Left lobe of liver (tissue), 2 donors: ENCODE measurements at places on chromosomes 16 and 17.

GRCh38 chr16:77589071-77589765 lies 133.1 kb upstream of the NUDT7 start:
- DNase-seq = no peak

DNA sequence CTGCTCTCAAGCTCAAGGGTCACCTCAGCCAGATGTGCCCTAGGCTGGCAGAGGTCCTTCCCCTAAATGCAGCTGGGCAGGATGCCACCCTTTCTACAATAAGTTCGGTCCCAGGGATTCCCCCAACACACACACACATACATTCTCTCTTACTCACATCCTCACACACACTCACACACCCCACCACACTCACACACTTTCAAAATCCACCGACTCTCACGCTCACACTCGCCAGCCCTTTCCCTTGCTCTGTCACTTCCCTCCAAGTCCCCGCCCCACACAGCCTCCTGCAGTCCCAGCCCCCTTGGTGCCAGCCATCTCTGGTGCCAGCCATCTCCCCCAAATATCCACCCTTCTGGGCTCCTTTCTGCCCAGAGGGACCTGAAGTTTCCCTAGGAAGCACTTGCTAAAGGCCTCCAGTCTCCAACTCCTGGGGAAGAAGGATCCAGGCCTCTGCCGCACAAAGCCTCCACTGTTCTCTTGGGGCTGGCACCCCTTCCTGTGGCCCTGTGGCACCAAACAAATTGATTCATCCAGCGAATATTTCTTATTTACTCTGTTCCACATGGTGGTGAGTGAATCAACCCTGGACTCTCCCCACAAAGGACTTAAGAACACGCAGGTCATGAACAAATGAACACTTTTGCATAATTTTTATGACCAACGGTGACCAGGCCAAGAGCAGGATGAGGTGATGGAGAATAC lies 3.8 kb upstream of the USP36 start:
- DNase-seq = no peak

DNA sequence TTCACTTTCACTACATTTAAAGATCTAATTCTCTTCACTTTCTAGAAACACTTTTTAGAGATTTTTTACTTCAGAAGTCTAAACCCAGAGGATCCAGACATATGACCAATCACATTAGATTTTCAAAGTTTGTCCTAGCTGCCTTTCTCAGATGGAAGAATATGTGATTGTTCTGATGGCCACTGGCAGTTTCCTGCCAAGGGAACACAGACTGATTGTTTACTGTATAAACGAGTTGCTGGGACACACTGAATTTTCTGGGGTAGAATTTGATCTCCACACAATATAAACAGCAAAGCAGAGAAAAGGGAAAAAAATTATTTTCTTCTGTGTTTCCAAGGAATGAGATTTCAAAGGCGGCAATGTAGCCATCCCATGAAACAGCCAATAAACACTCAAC lies 480.0 kb downstream of the TOX3 start:
- no peak for DNase-seq

DNA sequence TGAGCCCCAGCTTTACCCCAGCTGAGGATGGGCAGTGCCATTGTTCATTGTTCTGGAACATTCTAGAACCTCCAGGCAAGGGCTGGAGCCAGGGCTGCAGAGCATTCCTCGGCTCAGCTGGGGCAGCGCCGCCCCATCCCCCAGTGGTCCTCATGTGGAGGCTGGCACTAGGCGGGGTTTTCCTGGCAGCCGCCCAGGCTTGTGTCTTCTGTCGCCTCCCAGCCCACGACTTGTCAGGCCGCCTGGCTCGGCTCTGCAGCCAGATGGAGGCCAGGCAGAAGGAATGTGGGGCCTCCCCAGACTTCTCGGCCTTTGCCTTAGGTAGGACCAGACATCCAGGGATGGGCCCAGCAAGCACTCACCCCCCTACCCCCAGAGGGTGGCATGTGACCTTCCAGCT lies at the start of gene TMEM95:
TSS of gene TMEM95 (plus strand) at position 104 of the 400 bp plus-strand sequence. CDS start at position 153, 49 bp downstream.
- DNase-seq = peak; percentile 49

DNA sequence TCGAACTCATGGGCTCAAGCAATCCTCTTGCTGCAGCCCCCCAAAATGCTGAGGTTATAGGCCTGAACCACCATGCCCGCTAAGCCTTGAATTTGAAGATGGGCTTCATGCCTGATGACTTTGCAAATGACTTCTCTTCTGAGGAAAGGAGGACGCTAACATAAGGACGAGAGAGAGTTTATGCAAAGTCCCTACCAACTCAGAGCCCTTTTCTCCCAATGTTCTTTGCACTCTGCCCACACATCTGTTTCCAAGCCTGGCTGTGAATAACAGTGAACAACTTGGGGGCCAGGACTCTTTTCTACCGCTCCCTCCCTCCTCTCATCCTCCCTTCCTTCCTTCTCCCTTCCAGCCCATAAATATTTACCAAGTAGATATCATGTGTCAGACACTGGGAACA lies 8.5 kb upstream of the NPIPB2 start:
- DNase-seq = no peak

DNA sequence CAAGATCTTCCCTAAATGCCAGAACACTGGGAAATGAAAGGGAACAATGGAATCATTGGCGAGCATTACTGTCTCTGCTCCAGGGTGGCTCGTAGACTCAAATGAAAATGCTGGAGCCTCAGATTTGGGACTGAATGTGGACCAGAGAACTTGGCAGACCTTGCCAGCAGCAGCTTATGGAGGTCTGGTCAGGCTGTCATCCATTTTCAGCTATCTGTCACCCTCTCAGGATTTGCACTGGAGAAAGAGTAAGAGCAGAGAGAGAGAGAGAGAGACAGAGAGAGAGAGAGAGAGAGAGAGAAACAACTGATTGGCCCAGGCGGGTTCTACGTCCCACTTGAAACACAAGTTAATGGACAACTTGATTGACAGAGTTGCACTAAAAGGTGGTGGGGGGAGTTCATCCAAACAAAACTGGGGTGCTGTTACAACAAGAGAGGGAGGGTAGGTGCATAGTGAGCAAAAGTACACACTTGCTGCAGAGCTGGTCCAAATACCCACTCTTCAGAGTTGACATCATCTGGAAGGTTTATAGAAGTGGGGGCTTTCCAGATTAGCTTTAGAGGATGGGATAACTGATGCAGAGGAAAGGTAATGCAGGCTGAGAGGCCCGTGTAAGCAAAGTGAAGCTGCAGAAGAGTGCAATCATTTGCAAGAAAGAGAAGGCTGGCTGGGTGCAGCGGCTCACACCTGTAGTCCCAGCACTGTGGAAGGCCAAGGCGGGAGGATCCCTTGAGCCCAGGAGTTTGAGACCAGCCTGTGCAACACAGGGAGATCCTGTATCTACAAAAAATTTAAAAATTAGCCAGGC lies 16.5 kb upstream of the NSMCE1 start:
- DNase-seq = peak; percentile 40

- no peak for DNase-seq
Measured at GRCh38 chr16:9854675-9855074, 327.6 kb downstream of the GRIN2A start.

GRCh38 chr17:66676421-66676820 lies 158.5 kb upstream of the CACNG5 start:
- no peak for DNase-seq

GRCh38 chr16:116015-116414 lies 22.5 kb downstream of the NPRL3 start:
- no peak for DNase-seq

DNA sequence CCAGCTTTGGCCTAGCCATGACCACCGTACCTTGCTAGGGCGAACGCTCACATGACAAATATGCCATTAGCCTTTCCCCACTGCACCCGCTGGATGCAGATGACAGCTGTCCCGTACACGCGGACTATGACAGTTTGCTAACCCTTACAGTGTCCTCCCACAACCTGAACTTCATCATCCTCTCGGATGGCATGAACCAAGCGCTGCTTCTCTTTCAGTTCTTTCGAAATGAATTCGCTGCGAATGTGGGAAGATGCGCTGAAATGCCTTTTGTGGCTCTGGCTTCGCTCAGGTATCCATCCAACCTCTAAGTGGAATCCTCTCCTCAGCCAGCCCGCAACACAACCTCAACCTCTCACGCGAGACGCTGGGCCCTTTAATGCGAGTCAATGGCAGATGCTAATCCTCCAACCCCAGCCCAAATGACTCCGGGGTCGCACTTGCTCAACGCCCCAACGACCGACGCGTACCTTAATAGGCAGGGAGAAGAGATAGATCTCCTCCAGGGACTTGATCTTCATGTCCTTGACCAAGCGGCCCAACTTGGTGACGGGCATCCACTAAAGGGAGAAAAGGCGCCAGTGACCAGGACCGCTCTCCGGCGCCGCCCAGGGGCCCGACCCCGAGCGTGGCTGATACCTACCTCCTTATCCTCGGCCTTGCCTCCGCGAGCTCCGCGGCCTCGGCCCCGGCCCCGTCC lies 670 bp downstream of the RPS2 start:
- DNase-seq = no peak

DNA sequence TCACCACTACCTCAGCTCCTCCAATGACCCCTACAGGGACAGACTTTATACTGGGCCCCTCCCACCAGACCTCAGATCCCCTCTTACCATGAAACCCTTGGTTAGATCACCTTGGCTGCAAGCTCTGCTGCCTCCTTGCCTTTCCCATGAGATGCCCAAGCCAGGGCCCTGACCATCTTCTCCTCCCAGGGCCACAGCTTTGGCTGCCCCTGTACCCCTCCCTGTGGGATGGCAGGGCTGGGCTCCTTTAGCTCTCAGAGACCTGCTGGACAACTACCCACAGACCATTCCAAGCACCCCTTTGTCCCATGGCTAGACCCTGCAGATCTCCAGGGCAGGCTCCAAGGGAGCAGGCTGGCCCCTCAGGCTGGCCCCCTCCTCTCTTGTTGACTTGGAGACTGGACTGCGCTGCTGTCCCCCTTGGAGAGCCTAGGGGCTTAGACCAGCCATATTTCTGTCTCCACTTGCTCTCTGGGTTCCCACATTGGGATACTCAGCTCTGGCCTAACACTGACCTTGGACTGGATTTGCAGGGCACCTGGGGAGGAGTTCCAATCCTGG lies 1692.7 kb downstream of the TP53TG3F start:
- DNase-seq = peak; percentile 29

- DNase-seq = no peak
Measured at GRCh38 chr17:1150863-1151600, 28.7 kb downstream of the ABR start.

GRCh38 chr16:24930440-24930839 lies 84.7 kb downstream of the SLC5A11 start:
- no peak for DNase-seq

GRCh38 chr17:862582-862981 lies 80.4 kb downstream of the MRM3 start:
- DNase-seq = no peak

- DNase-seq = no peak
Measured at GRCh38 chr17:45960311-45960710, 38.7 kb upstream of the STH start.

GRCh38 chr17:38451030-38451839 lies 23.0 kb downstream of the ARHGAP23 start:
- no peak for DNase-seq

- DNase-seq = no peak
Measured at GRCh38 chr17:66627985-66628384, 206.9 kb upstream of the CACNG5 start.

DNA sequence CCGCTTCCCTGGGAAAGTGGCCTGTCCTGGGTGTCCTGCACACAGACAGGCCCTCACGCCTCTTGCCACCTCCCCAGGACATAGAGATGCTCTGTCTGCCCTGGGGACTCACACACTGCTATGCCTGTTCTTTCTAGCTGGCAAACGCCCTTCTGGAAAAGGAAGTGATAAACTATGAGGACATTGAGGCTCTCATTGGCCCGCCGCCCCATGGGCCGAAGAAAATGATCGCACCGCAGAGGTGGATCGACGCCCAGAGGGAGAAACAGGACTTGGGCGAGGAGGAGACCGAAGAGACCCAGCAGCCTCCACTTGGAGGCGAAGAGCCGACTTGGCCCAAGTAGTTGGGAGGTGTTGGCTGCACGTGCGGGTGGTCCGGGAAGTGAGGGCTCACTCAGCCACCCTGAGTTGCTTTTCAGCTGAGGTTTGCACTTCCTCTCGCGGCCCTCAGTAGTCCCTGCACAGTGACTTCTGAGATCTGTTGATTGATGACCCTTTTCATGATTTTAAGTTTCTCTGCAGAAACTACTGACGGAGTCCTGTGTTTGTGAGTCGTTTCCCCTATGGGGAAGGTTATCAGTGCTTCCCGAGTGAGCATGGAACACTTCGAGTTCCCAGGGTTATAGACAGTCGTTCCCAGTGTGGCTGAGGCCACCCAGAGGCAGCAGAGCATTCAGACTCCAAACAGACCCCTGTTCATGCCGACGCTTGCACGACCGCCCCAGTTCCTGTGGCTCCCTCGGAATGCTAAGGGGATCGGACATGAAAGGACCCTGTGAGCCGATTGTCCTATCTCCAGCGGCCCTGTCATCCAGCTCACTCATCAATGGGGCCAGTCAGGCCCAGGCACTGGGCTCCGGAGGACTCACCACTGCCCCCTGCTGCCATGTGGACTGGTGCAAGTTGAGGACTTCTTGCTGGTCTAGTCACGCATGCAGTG lies 3.5 kb upstream of the RPL13 start:
- peak; percentile 85 for DNase-seq

GRCh38 chr17:30933966-30934365 lies 12.2 kb downstream of the ADAP2 start:
- no peak for DNase-seq

- DNase-seq = peak; percentile 77
Measured at GRCh38 chr16:69089091-69089910, 16.2 kb upstream of the HAS3 start.

DNA sequence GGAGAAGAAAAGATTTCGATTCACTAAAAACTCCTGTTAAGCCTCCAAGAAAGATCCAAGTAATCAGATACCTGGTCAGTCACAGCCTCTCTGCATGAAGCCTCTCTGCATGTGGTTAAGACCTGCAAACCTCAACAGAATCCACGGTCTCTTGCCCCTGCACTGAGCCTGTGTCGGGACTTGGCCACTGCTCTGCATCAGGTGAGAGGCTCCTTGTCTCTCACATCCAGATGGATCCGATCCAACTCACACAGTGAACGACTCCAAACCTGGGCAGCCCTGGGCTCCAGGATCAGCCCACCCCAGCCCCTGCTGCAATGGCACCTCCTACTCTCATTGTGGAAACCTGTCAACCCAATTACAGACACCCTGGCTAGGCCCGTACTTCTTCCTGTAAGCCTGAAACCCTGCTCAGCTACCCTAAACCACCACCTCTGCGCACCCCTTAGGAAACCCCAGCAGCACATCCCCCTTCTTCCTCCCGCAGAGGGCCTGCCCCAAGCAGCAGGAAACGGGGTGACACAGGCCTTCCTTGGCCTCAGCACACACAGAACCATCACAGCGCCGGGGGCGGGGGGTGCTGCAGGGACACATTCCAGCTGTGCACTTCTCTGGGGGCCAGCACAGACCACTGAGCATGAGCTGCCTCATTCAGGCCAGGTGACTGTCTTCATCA lies 129.5 kb downstream of the ANKRD11 start:
- no peak for DNase-seq
